Kidney (tissue), 22 donors: ENCODE measurements at places on chromosomes 11 and 22. TPM values are rescaled to one million over a fixed set of nuclear protein-coding genes. Genes with fewer than 3 reads are reported as not detected.

WNT7B gene
- total RNA-seq, result 1.6 TPM

GRCh38 chr11:93131709-93132108 is 66.1 kb downstream of the SLC36A4 start:
- H3K36me3 ChIP-seq, result no peaks in the 10 kb centered on the region
- no peak for DNase-seq
- H3K27ac ChIP-seq, result no peak overlapping the region
- no peak overlapping the region for H3K4me3 ChIP-seq
- H3K27me3 ChIP-seq, result no peaks in the 10 kb centered on the region

TKFC gene
- 64.6 TPM for total RNA-seq

SLC16A8 gene
- total RNA-seq, result 0.31 TPM

DNA sequence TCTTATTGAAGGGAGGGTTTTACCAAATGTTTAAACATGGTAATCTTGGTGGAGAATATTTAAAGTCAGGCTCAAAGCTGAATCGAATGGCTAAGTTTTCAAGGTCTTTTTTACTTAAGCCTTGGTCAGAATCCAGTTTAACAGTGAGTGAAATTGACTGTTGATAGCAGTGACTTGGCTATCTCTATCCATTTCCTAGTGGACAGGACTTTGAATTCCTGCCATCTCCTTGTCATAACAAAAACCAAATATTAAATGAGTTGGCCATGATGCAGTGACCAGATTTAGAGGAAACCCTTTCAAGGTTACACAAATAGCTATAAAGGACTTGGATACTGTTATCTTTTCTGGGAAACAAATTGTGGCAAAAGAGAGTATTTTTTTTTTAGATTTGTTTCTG is 92.0 kb downstream of the JRKL start:
- H3K36me3 ChIP-seq, result no peaks in the 10 kb centered on the region
- no peak for DNase-seq
- H3K4me1 ChIP-seq, result no peaks in the 10 kb centered on the region
- H3K27ac ChIP-seq, result no peak overlapping the region
- no peak overlapping the region for H3K4me3 ChIP-seq

DNA sequence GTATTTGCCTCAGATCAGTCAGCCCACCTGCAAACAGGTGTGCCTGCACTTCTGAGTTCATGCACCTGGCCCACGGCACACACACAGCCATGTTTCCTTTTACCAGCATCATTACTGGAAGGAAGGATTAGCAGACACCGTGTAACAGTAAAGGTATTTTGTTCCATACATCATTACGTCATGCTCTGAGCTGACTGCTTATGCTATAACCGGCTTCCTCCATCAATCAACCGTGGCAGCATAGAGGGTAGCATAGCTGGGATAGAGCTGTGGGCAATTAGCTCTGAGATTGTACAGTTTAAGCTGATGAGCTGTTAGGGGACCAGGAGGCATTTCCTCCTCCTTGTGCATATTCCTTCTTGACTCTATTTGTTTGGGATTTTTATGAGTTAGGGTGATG is 102.4 kb downstream of the ME3 start:
- no peaks in the 10 kb centered on the region for H3K4me1 ChIP-seq
- H3K27me3 ChIP-seq, result no peaks in the 10 kb centered on the region
- H3K27ac ChIP-seq, result no peak overlapping the region
- no peaks in the 10 kb centered on the region for H3K36me3 ChIP-seq

GRCh38 chr11:15197696-15198095 is 83.0 kb downstream of the INSC start:
- H3K4me1 ChIP-seq, result peaks cover 62% of the 10 kb centered on the region
- no peaks in the 10 kb centered on the region for H3K36me3 ChIP-seq
- no peak overlapping the region for H3K4me3 ChIP-seq
- peak overlapping the region; percentile 38 for H3K27ac ChIP-seq
- DNase-seq, result no peak

GRCh38 chr22:35651085-35651484 is 2.8 kb downstream of the APOL6 start:
- H3K36me3 ChIP-seq, result no peaks in the 10 kb centered on the region
- H3K4me1 ChIP-seq, result peaks cover 9% of the 10 kb centered on the region
- DNase-seq, result no peak

TEX54 gene
- not detected for total RNA-seq

- peak; percentile 62 for DNase-seq
- H3K4me3 ChIP-seq, result no peak overlapping the region
- H3K36me3 ChIP-seq, result peaks cover 14% of the 10 kb centered on the region
- H3K27ac ChIP-seq, result no peak overlapping the region
These were observed 16.5 kb upstream of the DGCR8 start for GRCh38 chr22:20063271-20064139.
